WTC11 (cell line): ENCODE measurements at places on chromosomes 4 and X. TPM values are rescaled to one million over a fixed set of nuclear protein-coding genes. Genes with fewer than 3 reads are reported as not detected.
A peak's percentile ranks its signal among the peaks of the same experiment; 100 is the strongest.

DNA sequence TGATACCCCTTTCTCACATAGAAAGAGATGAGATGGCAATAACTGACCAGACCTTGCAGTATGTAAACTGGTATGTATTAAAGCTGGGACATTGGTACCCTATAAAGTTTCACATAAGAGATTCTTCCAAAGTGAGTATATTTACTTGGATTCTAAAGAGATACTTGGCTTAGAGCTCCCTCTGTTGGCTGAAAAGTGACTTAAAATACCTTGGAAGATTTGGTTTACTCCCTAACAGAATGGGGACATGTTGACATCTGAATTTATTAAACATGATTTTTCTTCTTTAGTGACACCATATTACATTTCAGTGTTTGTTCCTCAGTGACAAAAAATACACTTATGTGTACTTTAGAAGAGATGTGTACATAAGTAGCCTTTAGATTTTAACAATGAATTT, 47.9 kb upstream of the RGN start:
- no peak for DNase-seq

The TXK gene
- total RNA-seq, result 0.39 to 0.70 TPM (median 0.41 TPM) in 3 replicates

The SORCS2 gene
- 5.5 to 9.1 TPM (median 6.6 TPM) in 3 replicates for total RNA-seq

The VEGFD gene
- total RNA-seq, result 0.16 TPM in 1 of 3 replicates, not detected in the others

DNA sequence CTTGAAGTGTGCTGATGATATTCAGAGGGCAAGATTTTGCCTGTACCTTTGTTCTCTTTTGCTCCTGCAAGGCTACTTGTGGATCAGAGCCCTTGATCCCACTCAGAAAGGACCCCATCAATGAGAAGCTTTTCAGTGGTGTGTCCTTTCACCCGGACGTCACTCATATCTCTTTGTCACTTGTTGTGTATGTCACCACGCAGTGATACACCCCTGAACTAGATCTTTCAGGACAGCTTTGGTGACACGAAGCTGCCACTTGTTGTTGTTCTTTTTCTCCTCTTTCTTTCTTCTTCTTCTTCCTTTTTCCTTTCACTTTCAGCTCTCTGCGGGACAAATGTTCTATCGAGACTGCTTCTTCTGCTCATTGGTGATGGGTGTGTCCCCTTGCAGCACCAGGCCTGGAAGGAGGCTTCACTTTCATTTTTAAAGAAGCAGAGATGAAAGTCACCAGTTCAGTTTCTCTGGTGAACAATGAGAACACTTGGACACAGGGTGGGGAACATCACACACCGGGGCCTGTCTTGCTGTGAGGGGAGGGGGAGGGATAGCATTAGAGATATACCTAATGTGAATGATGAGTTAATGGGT, 83.6 kb downstream of the NBDY start:
- no peak for DNase-seq

DNA sequence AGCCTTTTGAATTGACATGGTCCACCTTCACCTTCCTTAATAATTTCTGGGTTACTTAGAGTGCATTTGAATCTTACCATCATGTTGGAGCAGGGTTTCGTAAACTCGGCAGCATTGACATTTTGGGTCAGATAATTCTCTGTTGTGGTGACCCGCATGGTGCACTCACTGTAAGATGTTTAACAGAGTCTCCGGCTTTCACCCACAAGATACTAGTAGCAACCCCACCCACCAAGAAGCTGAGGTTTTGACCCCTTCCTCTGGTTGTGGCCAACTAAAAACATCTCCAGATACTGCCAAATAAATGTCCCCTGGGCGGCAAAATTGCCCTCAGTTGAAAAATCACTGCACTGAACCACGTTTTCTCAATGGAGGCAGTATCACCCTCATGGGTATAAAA, 62.7 kb downstream of the CHST7 start:
- DNase-seq, result no peak

GRCh38 chrX:105781804-105782203, 40.5 kb upstream of the NRK start:
- DNase-seq, result no peak

GRCh38 chr4:78661086-78661690, 109.6 kb downstream of the ANXA3 start:
- no peak for DNase-seq

DNA sequence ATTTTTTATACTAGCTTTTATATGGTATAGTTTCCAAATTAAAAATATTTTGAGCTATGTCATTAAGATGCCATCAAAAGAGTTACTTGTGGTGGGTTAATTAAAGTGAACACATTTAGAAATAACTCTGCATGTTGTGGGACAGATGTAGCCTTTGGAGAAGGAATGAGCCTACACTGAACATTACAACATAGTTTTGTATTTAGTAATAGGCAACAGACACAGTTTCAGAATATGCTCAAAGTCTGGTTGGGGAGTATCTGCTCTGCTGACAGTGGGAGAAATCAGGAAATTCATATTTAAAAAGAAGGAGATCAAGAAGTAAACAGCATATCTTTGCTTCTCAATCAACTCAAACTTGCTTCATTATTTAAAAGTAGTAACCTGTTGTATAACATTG, 23.7 kb downstream of the EMCN start:
- DNase-seq, result no peak

GRCh38 chr4:8359193-8359592, 81.3 kb downstream of the ACOX3 start:
- DNase-seq, result no peak

GRCh38 chrX:132624466-132624865, 135.6 kb upstream of the MBNL3 start:
- no peak for DNase-seq

DNA sequence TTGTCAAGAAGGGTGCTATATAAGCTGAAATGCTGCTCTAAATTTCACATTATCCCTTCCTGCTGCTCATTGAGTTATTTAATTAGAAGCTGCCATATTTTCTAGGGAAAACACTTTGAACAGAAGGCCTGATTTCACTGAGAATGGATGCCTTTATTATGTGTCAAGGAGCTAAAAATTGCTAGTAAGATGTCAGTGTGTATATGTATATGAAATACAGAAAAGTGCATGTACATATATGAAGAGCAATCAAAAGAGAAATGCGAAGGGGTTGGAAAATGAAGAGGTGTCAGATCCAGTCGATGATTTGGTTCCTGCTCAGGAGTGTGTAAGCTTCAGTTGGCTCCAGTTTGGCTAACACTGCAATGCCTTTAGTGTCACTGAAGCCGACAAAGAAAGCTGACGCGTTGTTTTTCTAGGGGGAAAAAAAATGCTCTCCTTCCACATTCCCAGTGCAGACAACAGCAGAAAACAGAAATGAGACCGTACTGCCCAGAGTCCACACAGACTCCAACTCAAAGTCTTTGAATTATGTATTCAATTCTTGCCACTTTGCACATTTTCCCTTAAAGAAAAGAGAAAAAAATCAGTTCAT, 154.2 kb downstream of the NHS start:
- no peak for DNase-seq

GRCh38 chr4:37989398-37990260, 29.4 kb downstream of the PTTG2 start:
- DNase-seq, result no peak

- no peak for DNase-seq
Measured at GRCh38 chr4:133190098-133190497, 41.0 kb downstream of the PCDH10 start.

DNA sequence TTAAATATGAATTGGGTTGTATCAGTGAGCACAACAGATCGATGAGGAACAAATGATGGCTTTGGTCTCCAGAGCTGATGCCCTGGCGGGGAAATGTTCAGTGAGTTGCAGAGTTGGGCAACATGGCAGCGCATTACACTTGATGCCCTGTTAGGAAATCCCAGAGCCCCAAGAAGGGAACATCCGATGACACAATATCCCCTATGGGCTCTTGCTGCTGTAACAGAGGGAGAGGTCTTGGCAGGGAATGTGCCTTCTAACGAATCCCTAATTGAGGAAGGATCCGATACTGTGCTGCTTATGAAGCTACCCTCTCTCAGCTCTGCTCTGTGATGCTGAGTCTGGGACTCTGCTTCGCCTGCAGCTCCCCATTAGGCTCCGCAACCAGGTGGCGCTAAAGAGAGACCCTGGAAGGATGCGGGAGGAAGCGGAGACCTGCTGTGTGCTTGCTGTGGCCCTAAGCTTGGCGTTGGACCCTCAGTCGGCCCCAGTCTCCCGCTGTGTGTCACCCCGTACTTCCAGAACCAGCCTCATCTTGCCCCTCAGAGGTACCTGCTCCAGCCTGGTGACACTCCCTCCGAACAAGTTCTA, 38.9 kb downstream of the PDHA1 start:
- peak; percentile 77 for DNase-seq

- DNase-seq, result no peak
Measured at GRCh38 chr4:86543560-86544309, 50.4 kb upstream of the PTPN13 start.
